Urinary bladder (tissue), 4 donors: ENCODE measurements at places on chromosomes 2 and 18.
A peak's percentile ranks its signal among the peaks of the same experiment; 100 is the strongest.

- no peak for DNase-seq
These were observed 21.6 kb downstream of the SMAD7 start for GRCh38 chr18:48929212-48929612.

GRCh38 chr18:74396171-74397169 lies 60.6 kb downstream of the DIPK1C start:
- peak; percentile 33 for DNase-seq

- no peak for DNase-seq
These were observed 258.8 kb downstream of the NEDD4L start for GRCh38 chr18:58302811-58303210.

- DNase-seq: no peak
These were observed 95.1 kb upstream of the SALL3 start for GRCh38 chr18:78884502-78884901.

- no peak for DNase-seq
These were observed 3.4 kb downstream of the B4GALT6 start for GRCh38 chr18:31680831-31681568.

- peak; percentile 88 for DNase-seq
These were observed 103.1 kb downstream of the MCFD2 start for GRCh38 chr2:46812361-46813019.

GRCh38 chr2:178860551-178860950 lies 53.3 kb upstream of the TTN start:
- DNase-seq: no peak
